Umbilical cord (tissue), 2 donors: ENCODE measurements at places on chromosomes 11 and 22.

DNA sequence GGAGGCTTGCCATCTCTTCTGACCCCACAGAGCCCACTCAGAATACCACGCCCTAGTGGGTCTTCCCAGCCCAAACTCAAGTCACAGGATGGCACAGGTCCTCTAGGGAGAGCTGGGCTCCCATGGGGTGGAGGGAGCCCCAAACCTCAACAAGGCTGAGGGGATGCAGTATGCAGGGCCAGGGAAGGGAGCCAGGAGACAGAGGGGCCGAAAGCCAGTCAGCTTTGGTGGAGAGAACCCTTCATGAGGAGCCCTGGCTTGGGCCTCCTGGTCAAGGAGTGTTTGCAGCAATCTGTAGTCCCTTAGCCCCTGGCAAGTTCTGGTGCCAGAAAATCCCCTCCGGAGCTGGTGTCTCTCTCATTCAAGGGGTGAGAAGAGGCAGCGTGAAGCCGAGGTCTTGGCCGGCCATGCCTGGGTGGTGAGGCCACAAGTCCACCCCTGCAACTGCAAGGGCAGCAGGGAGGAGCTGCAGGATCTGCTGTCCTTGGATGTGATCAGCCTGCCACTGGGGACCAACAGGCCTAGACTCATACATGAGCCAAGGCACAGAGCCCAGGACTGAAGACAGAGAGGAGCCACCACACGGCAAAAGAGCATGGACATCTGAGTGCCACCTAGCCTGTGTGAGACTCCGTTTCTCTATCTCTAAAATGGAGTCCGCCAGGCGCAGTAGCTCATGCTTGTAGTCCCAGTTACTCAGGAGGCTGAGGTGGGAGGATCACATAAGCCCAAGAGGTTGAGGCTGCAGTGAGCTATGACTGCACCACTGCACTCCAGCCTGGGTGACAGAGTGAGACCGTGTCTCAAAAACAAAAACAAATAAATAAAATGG is 24.1 kb downstream of the NEAT1 start:
- no peak for DNase-seq

DNA sequence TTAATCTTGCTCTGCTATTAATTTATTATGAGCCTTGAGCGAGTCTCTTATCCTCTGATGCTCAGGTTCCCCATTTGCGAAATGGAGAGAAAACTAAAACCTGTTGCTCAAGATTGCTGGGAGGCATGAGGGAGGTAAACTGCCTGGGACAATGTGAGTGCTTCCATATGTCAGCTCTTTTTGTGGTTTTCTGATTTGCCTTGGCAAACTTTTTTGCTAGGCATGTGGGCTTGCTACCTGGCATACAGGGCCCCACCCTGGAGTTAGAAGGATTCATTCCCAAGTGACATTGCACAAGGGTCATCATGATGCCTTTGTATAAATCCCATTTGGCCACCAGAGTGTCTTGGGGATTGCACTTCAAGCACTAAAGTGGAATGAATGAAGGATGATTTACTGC is 22.4 kb downstream of the TSPAN18 start:
- no peak for DNase-seq

DNA sequence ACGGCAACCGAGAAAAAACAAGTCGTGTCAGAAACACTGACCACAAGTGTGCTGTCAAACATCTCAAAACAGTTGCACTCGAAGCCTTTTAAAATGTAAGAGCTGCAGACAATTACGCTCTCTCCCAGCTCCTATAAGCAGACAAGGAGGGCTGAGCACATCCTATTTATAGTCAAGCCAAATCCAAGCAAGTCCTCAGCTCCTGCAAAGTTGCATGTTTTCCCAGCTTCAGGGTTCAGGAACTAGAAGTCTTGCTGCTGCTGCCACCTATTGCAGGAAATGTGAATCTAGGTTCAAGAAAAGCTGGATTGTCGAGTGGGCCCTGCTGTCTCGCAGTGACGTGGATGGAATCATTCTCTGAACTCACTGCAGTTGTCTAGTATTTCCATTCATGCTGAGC is 15.5 kb downstream of the EFCAB6 start:
- peak; percentile 92 for DNase-seq

DNA sequence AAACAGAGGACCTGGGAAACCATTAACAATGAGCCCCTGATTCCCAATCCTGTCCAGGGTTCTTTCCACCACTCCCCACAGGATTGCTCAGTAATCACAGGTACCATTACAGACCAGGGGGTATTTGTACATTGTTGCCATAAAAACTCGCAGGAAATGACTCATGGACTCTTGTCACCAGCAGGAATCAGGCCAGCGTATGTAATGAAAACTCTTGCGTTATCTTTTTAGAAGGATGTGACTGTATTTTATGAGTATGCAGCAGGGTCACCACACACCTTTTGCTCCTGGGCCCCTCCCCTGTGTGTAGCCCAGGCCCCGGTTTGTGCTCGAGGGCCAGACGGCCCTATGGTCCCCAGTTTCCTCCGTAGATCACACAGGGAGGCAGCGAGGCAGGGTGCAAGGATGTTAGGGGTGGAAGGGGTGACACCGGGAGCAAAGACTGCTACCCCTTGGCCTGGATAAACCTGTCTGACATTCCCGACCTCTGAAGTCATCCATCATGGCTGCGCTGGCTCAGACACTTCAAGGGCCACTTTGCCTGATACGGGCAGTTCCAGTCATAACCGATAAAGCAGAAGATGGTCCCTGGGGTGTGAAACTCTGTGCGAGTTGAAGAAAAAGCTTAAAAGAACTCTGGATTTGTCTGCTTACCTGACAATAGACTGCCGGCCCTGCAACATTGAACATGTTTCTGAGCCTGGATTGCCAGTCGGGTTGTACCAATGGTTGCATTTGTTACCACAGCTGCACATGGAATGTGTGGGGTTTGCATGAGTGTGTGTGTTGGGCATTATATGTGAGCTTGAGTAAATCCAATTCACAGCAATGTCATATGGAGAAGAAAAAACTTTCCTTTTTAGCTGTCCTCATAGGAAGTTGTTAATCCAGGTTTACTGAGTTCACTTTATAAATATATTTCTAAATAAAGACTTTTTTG is 56.9 kb downstream of the MICAL2 start:
- DNase-seq, result no peak

GRCh38 chr22:30675436-30675835 is 7.8 kb upstream of the DUSP18 start:
- no peak for DNase-seq
